Skin of body (tissue), 3 donors: ENCODE measurements at places on chromosomes 6 and 20. TPM values are rescaled to one million over a fixed set of nuclear protein-coding genes. Genes with fewer than 3 reads are reported as not detected.

DNA sequence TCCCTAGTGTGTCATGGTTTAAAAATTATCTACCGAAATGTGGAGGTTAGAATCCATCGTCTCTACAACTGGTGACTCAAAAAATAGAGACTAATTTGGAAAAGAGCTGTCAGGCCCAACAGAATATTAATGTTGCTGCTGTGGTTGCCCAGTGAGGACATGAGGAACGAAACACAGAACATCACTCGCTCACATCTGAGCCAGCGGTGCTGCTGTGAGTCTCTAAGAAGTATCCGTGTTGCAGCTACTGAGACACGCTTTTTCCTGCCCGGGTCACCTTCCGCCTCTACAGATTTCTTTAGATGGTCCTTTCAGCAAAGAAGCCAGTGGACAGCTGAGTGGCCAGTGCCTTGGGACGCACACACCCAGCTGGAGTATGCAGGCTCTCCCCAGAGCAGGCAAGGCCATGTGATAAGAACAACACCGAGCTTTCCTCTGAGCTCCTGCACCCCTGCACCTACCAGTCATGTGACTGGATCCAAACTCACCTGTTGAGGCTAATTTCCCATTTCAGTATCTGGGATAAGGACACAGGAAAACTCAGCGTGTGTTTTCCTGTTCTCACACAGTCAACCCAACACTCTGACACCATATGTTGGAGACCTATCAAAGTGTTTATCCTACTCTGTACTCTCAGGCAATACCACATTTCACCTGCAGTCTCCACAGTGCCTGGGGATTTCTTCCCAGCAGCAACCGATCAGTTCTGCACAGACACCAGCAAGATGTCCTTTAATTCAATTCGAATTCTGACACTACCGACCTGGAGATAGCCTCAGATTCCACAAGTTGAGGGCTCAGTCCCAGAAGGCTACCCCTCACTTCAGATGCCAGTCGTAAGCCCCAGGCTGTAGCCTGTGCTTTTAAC, 119.0 kb upstream of the RPS6KA2 start:
- no peak for DNase-seq

- peak; percentile 80 for DNase-seq
Measured at GRCh38 chr20:21303061-21303871, at the start of gene XRN2. Gene XRN2 (plus strand): TSS chr20:21303331. CDS start chr20:21303399, 68 bp downstream.

DNA sequence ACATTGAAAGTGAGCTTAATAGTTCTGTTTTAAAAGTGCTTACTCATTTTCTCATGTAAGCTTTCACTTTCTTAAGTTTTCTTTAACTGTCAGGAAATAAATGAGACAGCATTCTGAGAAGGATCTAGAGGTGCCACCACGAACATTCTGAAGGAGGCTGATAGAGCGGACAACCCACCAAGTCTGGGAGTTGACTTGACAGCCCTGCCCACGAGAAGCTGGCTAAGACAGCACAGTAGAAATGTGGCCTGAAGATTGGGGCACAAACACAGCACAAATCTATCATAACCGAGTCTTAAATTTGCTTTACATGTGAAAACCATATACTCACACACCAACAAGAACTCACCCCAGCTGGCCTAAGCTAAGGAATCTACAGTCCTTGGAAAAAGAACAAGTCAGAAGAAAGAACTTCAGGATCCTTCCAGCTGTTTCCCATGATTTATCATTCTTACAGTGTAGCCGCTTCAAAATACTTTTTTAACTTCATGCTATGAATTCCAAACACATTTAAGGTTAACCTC, 144.2 kb upstream of the TNFAIP3 start:
- DNase-seq: peak; percentile 35

DNA sequence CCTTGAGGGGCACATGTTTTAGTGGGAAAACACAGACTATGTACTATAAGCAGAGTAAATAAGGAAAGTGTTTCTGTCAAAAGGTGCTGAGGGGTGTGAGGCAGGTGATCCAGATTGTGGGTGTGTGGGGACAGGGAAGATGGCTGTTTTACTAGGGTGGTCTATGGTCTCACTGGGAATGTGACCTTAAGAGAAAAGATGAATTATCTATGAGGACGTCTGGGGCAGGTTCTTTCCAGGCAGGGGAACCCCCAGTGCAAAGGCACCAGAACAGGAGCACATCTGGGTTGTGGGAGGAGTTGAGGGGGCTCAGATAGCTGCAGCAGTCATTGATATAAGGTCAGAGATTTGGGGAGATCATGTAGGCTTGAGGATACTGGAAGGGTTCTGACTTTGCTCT, 18.2 kb upstream of the POLR1H start:
- no peak for DNase-seq

DNA sequence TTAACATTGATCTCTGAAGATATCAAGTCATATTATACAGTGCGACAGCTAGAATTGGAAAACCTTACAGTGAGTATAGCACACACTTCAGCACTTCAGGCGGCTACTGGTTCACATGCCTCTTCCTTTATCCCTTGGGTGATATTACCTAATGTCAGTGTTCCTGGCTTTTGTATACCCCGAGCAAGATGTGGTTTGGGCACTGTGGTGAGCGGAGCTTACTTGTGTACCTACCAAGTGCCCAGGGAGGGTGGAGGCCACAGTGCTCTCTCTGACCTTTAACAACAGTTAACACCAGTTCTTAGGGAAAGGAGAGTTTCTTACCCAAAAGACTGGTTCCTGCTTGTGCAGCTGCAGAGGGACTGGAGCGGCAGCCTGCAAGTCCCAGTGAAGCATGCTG, 64.4 kb downstream of the PTPN1 start:
- DNase-seq: no peak

DNA sequence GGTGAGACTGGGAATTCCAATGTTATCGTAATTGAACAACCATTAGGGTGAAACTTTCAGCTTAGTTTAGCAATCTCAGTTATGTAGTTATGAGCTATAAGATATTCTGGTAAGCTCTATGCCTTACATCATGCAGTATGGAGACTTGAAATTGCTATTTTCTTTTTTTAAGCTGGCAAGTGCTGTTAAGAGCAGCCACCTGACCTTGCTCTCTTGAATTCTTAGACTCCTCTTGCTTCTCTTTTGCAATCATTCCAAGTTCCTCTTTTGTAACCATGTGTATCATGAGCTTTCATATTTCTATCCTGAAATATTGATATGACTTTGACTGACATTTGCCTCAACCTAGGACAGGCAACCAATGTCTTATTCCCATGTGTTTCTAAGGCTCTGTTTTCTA, 446.3 kb upstream of the SLC35B3 start:
- no peak for DNase-seq

MOCS1 gene
- total RNA-seq: 21.7 TPM
